ENCODE measurements at places on chromosomes 2 and 18.

GRCh38 chr2:109164739-109165221 lies 35.8 kb downstream of the SH3RF3 start:
- no peak for DNase-seq

GRCh38 chr2:175837046-175837445 lies 165.0 kb downstream of the LNPK start:
- no peak for DNase-seq

DNA sequence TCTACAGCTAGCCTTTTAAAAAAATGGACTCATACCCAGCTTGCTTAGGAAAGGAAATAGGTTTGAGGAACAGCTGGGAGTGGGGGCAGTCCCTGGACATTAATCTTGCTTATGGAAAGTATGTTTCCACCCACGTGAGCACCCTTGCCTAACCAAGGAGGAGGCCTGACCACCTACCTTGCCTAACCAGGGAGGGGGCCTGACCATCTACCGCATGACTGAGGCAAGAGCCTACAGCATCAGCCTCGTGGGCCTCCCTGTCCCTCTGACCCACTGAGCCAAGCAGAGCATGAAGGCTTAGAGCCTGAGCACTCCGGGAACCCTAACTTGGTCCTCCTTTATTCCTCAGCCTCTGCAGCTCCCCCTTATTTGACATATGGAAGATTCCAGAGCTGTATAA lies 20.2 kb downstream of the PRKAG3 start:
- no peak for DNase-seq

- DNase-seq: no peak
These were observed 11.2 kb downstream of the CASP10 start for GRCh38 chr2:201194097-201194496.

DNA sequence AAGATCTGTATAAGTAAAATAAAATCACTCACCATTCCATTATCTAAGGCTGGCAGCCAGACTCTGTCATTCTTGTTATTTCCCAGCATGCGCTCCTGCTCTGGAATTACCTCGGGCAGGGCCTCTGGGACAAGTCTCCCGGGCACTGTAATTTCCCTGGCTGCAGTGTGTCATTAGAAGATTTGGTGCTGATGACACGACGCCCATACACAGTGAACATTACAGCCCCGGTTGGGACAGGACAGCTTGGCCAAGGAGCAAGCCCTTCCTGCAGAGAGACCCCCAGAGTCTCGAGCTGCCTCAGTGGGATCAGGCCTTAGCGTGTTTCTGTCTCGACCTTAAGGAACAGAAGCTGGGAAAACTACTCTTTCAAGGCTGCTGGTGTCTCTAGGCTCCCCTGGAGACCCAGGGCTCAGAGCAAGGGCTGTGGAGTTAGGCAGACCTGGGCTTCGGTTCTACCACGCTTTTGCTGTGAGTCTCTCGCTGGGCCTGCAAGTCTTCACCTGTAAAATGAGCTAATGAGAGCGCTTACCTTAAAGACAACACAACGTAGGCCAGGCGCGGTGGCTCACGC lies 39.7 kb downstream of the SMAD7 start:
- DNase-seq: no peak

DNA sequence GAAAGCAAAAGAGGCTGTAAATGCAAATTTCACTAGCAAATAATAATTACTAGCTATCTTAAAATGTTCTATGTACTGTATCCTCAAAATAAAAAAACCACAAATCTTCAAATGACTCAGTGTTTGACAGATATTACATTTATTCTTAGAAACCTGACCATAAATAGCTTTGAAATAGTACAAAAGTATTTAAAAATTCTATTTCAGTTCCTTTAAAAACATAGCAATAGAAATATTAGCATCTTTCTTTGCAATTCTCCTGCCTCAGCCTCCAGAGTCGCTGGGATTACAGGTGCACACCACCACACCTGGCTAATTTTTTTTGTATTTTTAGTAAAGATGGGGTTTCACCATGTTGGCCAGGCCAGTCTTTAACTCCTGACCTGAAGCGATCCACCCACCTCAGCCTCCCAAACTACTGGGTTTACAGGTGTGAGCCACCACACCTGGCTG lies 50.6 kb downstream of the MSH6 start:
- no peak for DNase-seq

GRCh38 chr2:25332571-25332970 lies 9.2 kb downstream of the DNMT3A start:
- DNase-seq: no peak

DNA sequence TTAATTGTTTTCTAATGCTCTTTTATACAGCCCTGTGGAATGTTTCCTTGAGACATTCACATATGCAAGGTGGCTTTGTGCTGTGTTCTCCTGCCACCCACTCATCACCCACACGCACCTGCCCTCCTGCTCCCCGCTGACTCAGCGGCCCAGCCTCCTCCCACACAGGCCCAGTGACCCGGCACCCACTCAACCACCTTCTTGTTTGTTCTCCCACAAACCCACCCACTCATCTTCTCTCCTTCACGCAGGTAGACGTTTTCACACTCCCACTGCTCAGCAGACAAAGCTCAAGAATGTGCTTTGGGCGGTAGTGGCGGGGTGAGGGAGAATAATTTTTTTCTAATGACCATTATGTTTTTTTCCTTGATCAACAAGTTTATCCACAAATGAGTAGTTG lies 28.6 kb upstream of the NEMP2 start:
- DNase-seq: peak; percentile 57

DNA sequence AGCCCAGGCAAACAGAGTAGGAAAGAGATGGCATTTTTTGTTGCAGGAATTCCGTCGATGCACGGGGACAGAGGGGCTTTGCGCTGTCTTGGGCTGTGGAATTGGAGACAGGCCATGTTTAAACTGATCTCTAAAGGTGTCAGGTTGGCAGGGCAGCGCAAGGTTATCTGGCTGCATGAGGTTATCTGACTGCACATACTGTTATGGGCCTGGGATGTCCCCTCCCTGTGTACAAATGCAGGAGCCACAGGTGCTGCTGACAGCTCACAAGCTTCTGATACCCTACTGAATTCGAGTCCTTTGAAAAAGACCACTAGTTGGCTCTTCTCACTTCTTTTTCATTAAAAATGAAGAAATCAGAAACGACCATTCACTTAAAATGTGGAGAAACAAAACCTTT lies 255.4 kb downstream of the PLCL1 start:
- DNase-seq: no peak

GRCh38 chr2:140639628-140640027 lies 1491.2 kb downstream of the LRP1B start:
- no peak for DNase-seq

GRCh38 chr2:236078297-236079255 lies 89.6 kb downstream of the GBX2 start:
- DNase-seq: no peak

- DNase-seq: no peak
These were observed 118.4 kb downstream of the ALMS1 start for GRCh38 chr2:73503992-73504570.

DNA sequence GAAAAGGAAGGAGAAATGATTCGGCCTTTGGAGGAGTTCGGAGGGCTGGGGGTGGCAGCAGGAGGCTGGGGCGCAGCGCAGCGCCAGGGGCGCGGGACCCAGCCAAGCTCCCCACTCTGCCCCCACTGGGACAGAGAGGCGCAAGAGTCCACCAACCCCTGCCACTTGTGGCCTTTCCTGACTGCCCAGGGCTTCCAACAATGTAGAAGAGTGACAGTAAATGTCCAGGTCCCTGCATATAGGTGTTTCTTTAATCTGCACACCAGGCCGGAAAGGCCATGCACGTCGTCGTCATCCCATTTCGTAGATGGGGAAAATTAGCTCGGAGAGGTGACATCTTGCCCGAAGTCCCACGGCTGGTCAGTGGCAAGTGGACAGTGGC lies 96.6 kb downstream of the INHBB start:
- no peak for DNase-seq

DNA sequence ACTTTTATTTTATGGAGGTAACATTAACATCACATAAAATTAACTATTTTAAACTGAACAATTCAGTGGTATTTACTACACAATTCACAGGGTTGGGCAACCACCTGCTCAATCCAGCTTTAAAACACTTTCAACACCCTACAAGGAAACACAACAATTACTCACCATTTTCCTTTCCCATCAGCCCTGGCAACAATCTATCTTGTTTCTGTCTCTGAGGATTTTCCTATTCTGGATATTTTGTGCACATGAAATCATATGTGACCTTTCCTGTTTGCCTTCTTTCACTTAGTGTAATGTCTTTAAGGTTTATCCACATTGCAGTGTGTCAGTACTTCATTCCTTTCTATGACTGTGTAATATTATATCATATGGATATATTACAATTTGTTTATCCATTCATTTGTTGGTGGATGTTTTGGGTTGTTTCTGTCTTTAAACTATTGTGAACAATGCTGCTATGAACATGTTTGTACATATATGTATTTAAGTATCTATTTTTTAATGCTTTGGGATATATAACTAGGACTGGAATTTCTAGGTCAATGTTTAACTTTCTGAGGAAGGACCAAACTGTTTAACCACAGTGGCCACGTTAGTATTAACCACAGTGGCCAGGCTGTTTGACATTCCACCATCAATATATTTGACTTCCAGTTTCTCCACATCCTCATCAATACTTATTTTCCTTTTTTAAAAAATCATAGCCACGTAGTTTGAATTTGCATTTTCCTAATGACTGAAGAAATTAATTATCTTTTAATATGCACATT lies 72.4 kb upstream of the KIF5C start:
- no peak for DNase-seq

GRCh38 chr2:198762441-198762840 lies 695.3 kb downstream of the SATB2 start:
- DNase-seq: no peak

GRCh38 chr2:239275847-239276831 lies 124.7 kb downstream of the HDAC4 start:
- DNase-seq: no peak
